ENCODE measurements at places on chromosomes 7 and 10.
A peak's percentile ranks its signal among the peaks of the same experiment; 100 is the strongest.

DNA sequence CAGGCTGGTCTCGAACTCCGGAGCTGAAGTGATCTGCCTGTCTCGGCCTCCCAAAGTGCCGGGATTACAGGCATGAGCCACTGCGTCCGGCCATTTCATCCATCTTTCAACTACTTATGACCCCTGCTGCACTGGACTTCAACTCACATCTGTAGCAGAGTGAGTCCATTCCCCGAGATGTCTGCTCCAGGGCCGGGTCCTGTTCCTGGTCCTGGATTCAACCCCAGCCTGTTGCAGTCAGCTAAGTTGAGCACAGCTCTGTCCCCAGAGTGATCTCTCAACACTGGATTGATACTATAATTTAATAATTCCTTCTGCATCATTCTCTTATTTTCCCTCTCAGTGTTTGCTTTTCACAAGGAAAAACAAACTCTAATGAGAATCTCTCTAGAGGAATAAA lies 25.8 kb downstream of the PRTFDC1 start:
- DNase-seq = no peak

- no peak for DNase-seq
Measured at GRCh38 chr7:2805213-2805944, 38.7 kb downstream of the GNA12 start.

DNA sequence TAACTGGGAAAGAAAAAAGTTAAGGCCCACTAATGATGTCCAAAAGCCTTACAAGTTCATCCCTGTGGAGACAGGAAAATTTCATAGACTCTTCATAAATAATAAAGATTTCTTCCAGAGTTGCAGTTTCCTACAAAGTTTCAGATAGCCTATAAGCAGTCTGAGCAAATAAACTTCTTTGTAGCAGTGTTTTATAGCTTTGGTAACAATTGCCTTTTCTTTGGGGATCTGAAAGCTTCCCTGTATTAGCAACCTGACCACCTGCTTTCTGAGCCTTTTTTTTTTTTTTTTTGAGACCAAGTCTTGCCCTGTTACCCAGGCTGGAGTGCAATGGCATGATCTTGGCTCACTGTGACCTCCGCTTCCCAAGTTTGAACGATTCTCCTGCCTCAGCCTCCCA lies 150.0 kb downstream of the NRBF2 start:
- no peak for DNase-seq

DNA sequence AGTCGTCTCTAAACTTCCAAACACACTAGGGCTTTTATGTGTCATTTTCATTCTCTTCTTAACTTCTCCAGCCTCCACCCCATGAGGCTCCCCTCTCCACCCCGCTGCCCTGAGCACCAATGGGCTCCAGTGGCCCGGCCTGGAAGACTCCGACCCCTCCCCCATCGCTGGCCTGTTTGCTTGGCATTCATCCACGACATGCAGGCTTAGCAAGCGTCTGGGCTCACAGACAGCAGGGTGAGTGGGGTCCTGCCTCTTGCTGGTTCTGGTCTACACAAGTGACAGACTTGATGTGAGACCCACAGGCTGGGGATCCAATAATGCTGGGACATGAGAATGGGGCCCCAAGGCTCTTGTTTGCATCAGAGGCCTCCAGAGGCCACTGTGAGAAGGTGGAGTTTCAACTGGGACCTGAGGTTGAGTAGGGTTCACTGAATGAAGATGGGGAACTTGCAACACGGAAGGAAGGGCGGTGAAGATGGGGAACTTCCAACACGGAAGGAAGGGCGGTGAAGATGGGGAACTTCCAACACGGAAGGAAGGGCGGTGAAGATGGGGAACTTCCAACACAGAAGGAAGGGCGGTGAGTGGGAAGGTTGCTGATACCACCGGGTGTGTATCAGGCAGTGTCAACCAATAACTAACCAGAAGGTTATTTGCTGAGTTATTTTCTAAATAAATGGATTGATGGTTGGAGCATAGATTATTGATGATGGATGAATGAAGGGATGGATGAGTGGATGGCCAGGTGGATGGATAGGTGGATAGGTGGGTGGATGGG lies 14.0 kb downstream of the KNDC1 start:
- no peak for DNase-seq

- DNase-seq = no peak
Measured at GRCh38 chr7:27189997-27190748, 5.1 kb upstream of the HOXA11 start.

DNA sequence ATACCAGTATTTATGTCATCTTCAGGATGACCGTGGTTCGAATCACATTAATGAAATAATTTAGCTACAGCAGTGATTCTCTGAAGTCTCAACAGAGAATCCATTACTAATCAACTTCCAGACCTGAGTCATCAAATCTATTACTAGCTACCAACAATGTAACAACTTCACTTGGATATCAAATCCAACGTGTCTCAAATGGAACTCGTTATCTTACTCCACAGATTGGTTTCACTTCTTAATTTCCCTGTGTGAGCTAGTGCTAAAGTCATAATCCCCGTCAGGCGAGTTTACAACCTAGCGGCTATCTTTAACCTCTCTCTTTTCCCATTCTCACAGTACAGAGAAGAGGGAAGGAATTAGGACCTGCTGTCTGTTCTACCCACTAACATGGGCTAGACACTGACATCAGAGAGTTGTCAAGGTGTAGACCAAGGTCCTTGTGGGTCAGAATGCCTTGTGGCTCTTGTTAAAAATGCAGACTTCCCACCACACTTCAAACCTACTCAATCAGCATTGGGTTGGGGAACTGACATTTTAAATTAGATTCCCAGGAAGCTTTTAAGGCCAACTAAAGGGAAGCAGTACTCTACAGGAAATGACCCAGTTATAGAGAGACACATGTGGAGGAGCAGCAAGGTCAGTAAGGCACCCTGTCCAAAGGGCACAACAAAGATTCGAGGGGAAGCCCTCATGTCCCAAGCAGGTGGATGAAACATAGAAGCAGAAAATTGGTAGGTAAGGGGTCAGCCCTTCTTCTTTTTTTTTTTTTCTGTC lies 57.3 kb upstream of the GSAP start:
- DNase-seq = no peak

GRCh38 chr10:119383174-119383856 lies 159.2 kb downstream of the RGS10 start:
- DNase-seq = peak; percentile 4

- DNase-seq = no peak
Measured at GRCh38 chr10:103490986-103491314, 2.6 kb upstream of the NEURL1 start.

DNA sequence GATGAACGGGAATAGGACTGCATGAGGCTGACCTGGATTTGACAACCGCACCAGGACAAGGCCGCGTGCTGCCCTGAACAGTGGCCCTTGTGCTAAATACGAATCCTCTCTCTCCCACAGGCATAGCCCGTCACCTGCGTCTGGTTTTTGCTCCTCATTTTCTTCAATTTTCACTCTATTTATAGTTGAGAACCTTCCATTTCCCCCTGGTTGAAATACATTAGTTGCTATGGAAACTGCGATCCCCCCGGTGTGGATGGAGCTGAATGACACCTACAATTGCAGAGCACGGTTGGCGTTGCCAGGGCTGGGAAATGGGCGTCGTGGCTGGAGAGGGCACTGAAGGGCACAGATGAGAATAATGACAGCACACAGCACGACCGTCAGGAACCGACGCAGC lies 158.6 kb upstream of the PITRM1 start:
- no peak for DNase-seq

Data from NCI-H2171 (cell line).